ENCODE measurements at places on chromosomes 16 and 17.

- no peak for DNase-seq
These were observed 3.9 kb upstream of the KCNJ2 start for GRCh38 chr17:70165383-70165782.

DNA sequence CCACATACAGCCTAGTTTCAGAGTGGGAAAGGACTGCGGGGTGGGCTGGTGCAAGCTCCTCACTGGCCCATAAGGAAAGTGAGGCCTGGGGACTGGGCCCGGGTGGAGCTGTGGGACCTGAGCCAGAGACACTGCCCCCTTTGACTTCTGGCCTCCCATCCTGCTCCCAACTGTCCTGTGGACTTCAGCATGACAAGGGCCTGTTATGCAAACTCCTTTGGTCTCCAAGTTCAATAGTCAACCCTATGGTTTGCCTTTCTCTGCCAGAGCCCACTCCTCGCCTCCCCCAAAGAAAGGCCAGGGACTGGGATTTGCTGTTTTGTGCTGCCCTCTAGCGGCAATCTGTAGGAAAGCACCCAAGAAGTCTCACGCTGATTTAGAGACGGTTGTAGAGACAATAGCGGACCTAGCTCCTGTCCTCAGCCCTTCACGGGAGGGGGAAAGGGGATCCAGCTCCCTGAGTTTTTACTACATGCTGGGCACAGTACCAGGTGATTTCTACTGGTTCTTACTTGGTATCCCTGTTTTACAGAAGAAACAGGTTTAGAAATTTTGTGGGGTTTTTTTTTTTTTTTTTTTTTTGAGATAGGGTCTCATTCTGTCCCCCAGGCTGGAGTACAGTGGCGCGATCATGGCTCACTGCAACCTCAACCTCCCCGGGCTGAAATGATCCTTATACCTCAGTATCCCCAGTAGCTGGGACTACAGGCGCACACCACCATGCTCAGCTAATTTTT is 1.2 kb upstream of the TLCD3B start:
- peak; percentile 64 for DNase-seq

DNA sequence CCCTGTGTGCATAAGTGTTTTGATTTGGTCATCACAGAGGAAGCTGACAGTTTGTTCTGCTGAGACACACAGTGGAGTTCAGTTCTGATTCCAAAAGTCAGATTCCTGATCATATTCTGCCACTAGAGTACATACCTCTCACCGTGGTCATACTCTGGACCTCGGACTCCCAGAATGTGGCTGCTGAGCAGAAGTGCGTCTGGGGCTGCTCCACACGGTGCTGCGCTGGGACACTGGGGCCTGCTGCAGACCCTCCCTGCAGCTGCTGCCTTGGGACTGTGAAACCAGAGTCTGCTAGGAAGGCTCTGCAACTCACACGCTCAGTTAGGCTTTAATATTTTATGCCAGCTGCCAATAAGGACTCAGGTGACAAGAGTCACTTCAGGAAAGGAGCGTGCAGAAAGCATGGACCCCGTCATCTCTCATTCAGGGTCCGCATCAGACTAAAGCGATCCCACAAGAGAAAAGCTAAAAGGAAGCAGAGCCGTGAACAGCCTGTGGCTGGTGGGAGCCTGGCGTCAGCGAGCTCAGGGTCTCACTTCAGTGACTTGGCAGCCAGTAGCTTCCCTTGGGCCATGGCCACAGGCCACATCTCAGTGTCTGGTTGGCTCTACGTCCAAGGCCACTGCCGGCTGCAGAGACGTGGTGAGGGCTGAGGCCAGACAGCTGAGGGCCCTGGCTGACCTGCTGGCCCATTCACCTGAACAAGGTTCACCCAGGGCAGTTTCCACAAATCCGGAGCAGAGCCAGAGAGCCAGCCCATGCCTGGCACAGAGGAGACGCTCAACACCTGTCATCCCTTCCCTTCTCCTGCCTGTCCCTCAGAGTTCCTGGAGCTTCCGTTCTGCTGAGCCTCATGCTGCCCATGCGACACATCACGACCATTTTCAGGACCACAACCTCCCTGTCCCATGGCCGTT is 24.7 kb upstream of the KIFC3 start:
- DNase-seq, result no peak

- DNase-seq, result no peak
These were observed 1.3 kb upstream of the HELZ start for GRCh38 chr17:67246403-67246652.

DNA sequence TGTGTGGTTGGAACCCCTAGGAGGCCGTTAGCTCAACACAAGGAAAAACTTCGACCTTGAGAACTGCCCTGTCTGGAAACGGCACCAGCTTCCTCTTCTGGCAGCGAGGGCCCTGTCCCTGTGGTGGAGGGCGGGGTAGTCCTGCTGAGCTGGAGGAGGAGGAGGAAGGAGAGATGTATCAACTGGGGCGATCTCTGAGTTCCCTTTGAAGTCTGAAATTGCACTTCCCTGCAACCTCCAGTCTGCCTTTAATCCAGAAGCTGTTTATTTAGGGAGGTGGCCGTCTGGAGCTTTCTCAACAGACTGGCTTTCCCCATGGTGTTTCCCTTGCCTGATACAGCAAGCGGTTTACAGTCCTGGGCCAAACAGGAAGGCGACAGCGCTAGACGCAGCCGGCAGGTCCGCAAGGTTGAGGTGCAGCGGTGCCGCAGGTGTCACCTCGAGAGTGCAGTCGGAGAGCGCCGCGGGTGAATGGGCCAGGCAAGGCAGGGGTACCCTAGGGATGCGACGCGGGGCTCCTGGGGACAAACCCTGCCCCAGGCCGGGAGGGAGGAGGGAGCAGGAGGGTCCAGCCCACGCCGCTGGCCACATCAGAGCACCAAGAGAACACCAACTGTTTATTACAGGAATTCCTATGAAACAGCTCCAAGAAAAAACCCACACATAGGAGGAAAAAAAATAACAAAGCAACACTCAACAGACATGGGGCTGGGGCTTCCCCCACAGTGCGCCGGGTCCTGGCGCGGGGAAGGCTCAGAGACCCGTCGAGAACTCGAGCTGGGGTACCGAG is 11.4 kb upstream of the MRPS23 start:
- peak; percentile 85 for DNase-seq

- no peak for DNase-seq
These were observed 15.0 kb downstream of the TMEM92 start for GRCh38 chr17:50289278-50289677.

GRCh38 chr17:50026837-50027171 is 29.1 kb upstream of the ITGA3 start:
- DNase-seq, result peak; percentile 93

- no peak for DNase-seq
These were observed 4.1 kb upstream of the MRPL58 start for GRCh38 chr17:75008373-75008772.

DNA sequence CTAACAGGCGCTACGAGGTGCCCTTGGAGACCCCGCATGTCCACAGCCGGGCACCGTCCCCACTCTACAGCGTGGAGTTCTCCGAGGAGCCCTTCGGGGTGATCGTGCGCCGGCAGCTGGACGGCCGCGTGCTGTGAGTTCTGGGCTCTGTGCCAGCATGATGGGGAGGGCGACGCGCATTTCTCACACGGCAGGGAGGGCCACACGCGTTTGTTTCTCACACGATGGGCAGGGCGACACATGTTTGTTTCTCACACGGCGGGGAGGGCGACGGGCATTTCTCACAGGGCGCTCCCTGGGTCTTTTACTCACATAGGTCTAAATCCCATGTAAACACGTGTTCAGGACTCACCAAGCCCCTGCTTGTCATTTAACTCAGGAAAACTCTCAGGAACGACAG is 4.4 kb downstream of the GAA start:
- DNase-seq, result no peak

DNA sequence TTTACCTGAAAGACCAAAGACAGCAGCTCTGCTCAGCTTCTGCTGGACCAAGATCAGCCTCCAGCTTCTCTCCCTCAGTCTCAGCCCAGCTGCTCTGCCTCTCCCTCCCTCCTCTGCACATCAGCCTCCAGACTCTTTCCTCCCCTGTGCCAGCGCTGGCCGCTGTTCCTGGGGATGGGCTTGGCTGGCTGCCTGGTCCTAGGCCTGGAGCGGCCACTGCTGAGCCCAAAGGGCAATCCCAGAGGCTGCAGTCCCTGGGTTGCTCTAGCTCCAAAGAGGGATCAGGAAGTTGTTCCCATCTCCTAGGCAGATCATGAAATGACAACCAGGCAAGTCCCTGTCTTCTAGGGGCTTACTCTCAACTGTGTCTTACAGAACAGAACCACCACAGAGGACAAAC is 31.3 kb downstream of the DCUN1D3 start:
- peak; percentile 20 for DNase-seq

- peak; percentile 37 for DNase-seq
These were observed 88.6 kb downstream of the RPTOR start for GRCh38 chr17:80633207-80633606.

DNA sequence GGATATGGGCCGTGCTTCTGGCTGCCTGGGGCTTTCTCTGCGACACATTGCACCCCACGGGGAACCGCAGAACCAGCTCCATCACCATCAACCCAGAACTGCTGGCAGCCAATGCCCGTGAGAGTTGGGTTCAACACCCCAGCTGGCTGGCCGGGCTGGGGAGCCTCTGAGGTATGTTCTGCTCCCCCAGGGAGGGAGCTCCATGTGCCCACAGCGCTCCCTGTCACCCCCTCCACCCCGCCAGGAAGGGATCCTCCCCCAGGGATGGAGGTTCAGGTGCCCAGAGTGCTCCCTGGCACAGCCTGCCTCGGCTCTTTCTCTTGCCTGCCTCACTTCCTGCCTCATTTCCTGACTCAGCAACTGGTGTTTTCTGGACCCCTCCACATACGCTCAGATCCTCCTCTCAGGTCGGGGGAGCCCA is 24.2 kb upstream of the MPRIP start:
- no peak for DNase-seq

DNA sequence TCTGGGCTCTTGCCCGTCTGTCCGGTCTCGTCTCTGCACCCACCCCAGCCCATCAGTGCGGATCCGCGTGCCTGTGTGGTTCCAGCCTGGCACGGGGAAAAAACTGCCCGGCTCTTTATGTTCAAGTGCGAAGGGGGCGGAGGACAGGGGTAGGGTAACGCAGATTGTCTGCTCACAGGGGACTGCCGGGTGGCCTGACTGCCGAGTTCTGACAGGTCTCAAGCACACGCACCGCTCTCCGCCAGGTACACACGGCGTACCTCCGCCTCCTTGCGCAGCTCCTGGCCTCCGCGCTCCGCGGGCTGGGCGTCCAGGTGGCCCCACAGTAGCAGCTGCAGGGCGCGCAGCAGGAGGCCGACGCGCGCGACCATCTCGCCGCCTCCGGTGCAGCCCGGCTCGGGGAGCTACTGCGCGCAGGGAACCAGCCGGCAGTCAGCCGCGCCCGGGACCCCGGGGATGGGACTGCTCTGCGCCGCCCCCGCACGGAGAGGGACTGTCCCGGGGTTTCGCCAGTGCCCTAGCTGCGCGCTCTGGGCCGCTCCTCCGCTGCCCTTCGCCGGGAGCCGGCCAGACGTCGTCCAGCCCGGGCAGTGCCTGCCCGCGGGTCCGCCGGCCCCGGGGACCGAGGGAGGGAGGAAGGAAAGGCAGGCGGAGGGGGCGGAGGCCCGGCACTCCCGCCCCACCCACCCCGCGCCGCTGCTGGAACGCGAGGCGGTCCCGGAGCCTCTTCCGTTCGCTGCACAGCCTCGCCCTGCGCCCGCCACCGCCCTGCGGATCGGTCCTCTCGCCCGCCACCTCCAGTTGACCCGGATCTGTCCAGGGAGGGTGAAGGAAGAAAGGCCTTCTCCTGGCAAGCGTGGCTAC is at the start of gene MMP28:
MMP28 (minus strand) TSS at position 635 of the 864 bp plus-strand sequence; CDS start at position 371, 264 bp downstream.
- DNase-seq, result peak; percentile 37

DNA sequence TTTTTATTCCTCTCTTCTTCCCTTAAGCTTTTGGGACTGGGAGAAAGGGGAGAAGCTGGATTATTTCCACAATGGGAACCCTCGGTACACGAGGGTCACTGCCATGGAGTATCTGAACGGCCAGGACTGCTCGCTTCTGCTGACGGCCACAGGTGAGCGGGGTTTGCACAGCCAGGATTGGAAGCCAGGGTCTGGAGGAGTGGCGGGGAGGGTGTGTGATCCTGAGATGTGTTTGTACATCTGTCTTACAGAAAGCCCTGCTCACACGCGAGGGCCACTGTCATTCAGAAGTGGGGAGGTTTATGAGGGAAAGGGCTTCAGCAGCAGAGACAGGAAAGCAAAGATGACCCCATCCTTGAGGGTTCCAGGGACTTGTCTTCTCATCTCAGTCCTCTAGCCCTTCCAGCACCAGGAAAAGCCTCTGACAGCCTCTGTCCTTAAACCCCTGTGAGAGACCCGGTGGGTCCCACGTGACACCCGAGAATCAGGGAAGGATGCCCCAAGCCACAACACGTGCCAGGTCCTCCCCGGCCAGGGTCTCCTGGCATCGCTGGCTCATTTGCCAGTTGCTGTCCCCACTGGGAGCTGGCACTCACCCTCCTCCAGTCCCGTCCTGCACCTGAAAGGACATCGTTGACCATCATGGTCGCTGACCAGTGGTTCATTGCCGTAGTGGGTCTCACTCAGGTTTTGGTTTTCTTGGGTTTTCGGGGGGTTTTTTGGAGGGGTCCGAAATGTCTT is 44.3 kb upstream of the CHMP6 start:
- DNase-seq, result no peak

DNA sequence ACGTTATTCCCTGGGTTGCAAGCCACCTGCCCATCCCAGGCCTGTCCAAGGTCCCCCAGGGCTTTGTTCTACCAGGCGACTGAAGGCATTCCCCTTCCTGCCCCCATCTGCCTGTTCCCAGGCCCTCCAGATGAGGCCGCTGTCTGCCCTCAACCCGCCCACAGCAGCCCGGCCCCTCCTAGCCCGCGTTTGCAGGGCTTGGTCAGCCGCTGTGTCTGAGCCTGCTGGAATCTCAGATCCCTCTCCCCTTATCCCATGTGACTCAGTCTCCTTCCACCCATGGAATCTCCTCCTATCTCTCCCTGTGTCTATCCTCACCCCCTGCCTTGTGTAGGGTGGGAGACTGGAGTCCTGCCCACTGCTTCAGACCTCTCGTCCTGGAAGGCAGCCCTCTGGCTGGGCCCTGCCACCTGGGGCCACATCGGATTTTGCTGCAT is 186.0 kb upstream of the TNRC6C start:
- DNase-seq, result no peak

- no peak for DNase-seq
These were observed 11.0 kb upstream of the NFATC3 start for GRCh38 chr16:68073902-68074760.

GRCh38 chr16:63702981-63703590 is 1418.8 kb downstream of the CDH11 start:
- DNase-seq, result no peak

GRCh38 chr16:81401035-81401950 is 43.3 kb upstream of the CMIP start:
- DNase-seq, result no peak

GRCh38 chr17:28333083-28333746 is 2.1 kb downstream of the IFT20 start:
- no peak for DNase-seq

Data from SJSA1 (cell line).